ENCODE measurements at places on chromosomes 12 and 14.

GRCh38 chr12:108305991-108306501 is 33.1 kb downstream of the CMKLR1 start:
- no peak for DNase-seq

DNA sequence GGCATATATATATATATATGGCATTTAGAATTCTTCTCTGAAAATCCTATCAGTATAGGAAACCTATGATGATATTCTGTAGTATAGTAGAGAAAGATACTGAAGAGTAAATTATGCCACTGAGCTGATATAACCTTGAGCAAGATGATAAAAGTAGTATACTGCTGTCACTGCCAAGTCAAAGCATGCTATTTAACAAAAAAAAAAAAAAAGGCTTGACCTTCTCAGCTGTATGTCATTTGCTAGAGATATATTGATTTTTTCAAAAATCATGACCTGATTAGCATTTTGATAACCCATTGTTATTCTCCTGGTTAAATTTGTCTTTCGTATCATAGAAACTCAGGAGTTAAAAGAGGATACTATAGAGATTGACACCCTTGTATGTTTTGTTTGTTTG is 299.4 kb downstream of the ADAMTS20 start:
- no peak for DNase-seq

DNA sequence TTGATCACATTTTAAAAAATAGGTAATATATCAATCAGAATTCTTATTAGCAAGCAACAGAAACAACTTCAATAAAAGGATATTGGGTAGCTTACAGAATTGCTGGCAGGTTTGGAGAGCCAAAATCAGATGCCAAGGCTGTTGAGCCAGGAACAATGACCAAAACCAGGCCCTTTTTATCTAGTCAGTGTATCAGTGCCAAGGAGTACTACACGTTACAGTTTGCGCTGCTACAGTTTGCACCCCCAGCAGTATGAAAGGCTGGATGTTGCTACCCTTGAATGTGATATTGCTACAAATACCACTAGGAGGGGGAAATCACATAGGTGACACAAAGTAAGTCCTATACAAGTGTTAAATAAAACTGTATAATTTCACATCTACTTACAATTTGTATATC is 19.3 kb downstream of the CGRRF1 start:
- no peak for DNase-seq

GRCh38 chr12:65090461-65090860 is 30.6 kb downstream of the WIF1 start:
- no peak for DNase-seq

- DNase-seq = peak; percentile 73
Measured at GRCh38 chr14:70642303-70643235, 853 bp downstream of the TTC9 start.

DNA sequence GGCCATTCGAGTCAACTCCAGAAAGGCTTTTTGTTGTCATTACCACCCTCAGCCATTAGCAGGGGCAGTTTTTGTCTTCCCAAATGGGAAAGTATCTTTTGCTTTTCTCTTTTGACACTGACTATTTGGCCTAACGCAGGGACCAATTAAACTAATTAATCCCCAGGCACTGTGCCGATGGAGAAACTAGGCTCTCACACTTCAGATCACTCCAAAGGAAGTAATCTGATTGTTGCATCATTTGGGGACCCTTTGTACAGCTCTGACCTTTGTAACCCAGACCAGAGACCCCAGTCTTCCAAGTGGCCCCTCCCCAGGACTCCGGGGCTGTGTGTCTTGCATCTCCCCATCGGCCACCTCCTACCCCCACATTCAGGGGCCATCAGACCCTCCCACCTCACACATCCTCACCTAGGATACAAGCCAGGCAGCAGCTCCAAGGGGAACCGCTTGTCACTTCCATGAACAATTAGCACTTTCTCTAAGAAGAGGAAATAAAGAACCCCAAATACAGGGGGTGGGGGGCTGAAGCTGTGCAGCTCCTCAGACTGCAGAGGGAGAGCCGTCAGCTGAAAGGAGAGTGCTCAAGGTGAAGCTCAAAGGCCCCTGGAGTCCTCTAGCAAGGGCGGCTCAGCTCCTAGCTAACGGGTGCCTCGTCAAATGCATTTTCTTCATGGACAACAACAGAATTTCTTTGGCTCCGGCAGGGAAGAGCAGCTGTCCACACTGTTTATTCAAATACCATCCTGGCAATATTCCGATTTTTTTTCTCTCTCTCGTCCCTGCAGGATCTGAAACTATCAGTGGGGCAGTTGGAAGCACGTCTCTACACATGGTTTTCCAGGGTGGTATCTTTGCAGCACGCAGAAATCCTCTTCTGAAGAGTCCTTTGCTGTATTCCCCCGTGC is 64.3 kb upstream of the DIO3 start:
- DNase-seq = no peak

DNA sequence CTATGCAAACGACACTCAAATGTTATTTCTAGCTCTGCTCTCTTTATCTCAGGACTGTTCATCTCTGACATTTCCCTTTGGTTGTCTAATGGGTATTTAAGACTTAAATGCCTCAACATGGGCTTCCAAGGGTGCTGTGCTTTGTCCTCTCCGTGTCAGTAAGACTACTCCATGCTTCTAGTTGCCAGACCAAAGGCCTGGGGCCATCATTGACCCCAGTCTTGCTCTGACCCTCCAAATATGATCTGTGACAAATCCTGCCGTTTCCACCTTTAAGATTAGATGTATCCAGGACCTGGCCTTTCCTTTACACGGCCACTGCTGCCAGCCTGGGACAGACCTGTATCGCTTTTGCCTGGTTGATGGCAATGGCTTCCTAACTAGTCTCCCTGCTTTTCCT is 126.3 kb upstream of the DYRK2 start:
- DNase-seq = no peak

DNA sequence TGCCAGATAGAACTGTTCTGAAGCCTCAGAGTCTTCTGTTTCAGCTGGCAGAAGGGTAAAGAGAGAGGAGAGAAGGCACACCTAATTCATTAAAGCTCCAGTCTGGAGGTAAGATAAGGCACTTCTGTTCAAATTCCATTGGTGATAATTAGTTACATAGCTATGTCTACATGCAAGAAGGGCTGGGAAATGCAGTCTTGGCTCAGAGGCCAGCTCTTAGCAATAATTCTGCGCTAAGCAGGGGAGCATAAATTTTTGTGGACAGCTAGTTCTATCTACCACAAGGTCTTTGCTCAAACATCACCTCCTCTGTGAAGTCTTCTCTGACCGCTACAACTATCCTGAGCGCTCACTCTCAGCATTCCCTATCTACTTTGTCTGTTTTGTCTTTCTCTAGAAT is 14.3 kb upstream of the E2F7 start:
- no peak for DNase-seq

GRCh38 chr14:98916476-98916875 is 355.5 kb downstream of the BCL11B start:
- DNase-seq = no peak

- DNase-seq = no peak
Measured at GRCh38 chr12:12922191-12922616, 29.8 kb downstream of the GPRC5D start.

GRCh38 chr12:81206429-81206828 is 128.6 kb downstream of the ACSS3 start:
- DNase-seq = no peak

GRCh38 chr12:12599750-12600643 is 11.7 kb upstream of the CREBL2 start:
- DNase-seq = no peak

- DNase-seq = no peak
Measured at GRCh38 chr12:20077618-20078017, 290.7 kb upstream of the PDE3A start.

DNA sequence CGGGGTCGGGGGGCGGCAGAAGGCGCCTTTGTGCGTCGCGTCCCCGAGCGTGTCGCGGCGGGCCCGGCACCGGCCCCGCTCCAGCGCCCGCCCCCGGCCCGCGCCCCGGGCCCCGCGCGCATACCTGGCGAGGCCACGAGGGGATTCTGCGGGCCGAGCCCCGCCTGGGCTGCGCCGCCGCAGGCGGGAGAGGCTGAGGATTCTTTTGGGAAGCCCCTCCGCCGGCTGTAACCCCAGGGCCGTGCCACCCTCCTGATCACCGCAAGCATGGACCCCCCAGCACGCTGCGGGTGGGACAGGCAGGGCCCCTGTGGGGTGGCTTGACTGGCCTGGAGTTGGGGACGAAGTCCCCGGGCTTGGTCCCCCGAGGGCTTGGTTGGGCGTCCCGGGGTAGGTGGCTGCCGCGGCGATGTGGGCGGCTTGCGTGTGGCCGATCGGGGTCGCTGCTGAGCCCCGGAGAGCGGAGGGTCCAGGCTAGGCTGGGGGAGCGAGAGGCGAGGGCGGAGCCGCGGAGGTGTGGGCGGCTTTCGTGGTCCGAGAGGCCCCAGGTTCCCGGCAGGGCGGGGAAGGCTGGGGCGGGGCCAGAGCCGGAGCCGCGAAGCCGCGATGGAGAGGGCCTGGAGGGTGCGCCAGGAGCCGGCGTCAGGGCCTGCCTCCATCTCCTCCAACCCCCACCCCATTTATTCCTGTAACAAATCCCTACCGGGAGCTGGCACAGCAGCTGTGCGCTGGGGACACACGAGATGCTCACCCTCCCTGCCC is 28.4 kb upstream of the GPR132 start:
- peak; percentile 83 for DNase-seq

DNA sequence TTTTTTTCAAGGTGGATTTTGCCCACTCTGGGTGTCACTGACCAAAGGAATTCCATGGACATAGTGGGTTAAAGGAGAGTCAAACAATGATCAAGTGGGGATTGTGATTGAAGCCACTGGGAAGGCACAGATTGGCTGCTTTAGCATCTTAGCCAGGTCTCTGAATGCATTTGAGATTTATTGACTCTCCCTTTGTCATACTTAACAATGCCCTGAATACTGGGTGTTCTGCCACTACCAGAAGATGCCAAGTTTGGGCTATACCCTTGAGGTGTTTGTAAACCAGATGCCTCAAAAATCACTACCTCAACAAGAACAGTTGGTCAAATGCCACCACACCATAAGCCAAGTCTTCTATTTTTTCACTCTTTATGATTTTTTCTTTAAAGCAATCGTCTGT is 114.8 kb downstream of the GTF2A1 start:
- no peak for DNase-seq

- no peak for DNase-seq
Measured at GRCh38 chr14:30710876-30711275, 88.8 kb downstream of the SCFD1 start.

DNA sequence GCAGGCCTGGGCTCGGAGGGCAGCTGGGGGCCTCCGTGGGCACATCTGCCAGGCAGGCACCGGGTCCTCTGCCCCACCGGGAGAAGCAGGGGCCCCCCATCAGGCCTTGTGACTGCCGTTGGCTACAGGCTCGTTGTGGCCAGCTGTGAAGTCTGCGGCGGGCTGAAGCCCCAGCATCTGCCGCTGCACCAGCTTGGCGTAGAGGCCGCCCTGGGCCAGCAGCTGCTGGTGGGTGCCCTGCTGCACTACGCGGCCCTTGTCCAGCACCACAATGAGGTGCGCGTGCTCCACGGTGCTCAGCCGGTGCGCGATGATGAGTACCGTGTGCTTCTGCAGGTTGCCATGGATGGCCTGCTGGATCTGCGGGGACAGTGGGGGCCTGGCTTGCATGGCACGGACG is 33.9 kb upstream of the VPS37B start:
- no peak for DNase-seq

DNA sequence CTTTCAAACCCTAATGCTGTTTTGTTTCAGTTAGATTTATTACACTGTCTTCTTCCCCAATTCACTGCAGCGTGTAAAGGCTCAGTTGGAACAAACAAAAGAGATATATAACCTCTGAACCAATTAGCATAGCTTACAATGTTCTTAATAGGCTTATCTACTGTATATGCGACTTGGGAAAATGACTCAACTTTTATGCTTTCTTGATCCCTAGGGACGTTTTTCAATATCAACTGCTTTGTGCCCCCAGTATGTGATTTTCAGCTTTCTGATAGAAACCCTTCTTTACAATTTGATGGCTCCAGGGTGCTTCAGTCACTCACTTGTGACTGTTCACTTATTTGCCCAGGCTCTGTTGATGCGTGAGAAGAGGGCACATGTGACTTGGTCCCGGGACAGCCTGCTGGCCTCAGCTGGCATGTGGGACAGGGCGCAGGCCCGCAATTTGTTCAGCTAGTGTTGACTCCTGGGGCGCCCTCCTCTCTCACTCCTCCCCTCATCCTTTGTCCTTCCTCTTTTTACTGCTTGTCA is 107.1 kb downstream of the TMTC2 start:
- no peak for DNase-seq

- DNase-seq = no peak
Measured at GRCh38 chr14:75143761-75144527, 17.1 kb upstream of the NEK9 start.

GRCh38 chr12:38601949-38602348 is 285.4 kb downstream of the ALG10B start:
- DNase-seq = no peak

- no peak for DNase-seq
Measured at GRCh38 chr14:79050787-79051727, 880.9 kb downstream of the NRXN3 start.

DNA sequence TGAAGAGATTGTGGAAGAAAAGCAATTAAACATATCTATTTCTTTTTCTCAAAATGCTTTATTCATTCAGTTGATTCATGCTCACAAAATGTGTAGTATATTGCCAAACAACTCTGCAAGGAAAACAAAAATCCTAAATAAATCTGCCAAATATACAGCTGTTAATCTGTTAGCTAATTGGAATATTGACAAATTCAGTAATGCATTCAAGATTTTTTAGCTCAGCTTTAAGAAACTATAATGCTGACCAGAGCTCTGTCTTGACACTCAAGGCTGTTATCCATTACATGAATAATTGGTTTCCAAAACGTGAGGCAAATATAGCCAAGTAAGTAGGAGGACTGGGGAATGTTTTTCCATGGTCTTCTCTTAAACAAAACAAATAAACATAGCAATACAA is 146.8 kb downstream of the TMTC2 start:
- no peak for DNase-seq

DNA sequence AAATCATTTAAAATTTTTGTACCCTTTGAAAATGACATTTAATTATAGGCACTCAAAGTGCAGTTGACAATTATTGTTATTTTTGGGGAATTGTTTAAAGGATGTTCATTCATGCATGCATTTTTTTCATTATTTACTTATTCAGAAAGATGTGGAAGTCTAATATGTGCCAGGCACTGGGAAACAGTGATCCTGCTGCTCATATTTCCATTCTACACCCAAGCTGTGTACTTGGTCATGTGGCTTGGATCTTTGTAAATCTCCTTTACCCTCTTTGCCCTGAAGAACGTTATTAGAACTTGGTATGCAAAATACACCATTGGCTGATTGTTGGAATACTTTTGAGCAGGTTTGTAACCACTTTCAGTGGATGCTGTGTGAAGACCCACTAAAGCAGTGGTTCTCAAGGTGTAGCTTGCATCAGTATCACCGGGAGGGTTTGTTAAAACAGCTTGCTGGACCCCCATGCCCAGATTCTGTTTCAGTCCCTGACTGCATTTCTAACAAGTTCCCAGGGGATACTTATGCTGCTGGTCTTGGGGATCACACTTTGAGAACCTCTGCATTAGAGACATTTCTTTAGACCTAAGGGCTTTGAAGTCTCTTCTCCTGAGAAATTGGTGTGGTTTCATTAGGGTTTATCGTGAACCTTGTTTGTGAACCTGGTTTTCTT is 47.5 kb downstream of the PRKCH start:
- DNase-seq = no peak

- peak; percentile 67 for DNase-seq
Measured at GRCh38 chr14:51652168-51653078, 713 bp downstream of the FRMD6 start.

All from Karpas-422 (cell line).